Smooth muscle cell of the coronary artery (primary cell): ENCODE measurements at places on chromosomes 1 and 21. TPM values are rescaled to one million over a fixed set of nuclear protein-coding genes. Genes with fewer than 3 reads are reported as not detected.

ELAPOR1 gene
- total RNA-seq = 0.23 TPM in 2 replicates

CYP4A11 gene
- not detected in 2 replicates for total RNA-seq

NKAIN1 gene
- total RNA-seq = 0.08 TPM in 1 of 2 replicates, not detected in the other

CCDC185 gene
- total RNA-seq = not detected in 2 replicates

AMY1B gene
- not detected in 2 replicates for total RNA-seq

ROR1 gene
- total RNA-seq = 7.4 and 15.1 TPM in 2 replicates

WNT9A gene
- total RNA-seq = 0.23 and 0.70 TPM in 2 replicates

ANGPTL1 gene
- 2.8 and 5.6 TPM in 2 replicates for total RNA-seq

SLC5A9 gene
- total RNA-seq = not detected in 2 replicates

TMEM183A gene
- 72.4 and 84.7 TPM in 2 replicates for total RNA-seq

PGBD2 gene
- total RNA-seq = 5.6 and 7.5 TPM in 2 replicates
